ENCODE measurements at places on chromosomes 11 and 22.

GRCh38 chr22:33650244-33650643, 270.0 kb downstream of the LARGE1 start:
- peak; percentile 37 for DNase-seq

DNA sequence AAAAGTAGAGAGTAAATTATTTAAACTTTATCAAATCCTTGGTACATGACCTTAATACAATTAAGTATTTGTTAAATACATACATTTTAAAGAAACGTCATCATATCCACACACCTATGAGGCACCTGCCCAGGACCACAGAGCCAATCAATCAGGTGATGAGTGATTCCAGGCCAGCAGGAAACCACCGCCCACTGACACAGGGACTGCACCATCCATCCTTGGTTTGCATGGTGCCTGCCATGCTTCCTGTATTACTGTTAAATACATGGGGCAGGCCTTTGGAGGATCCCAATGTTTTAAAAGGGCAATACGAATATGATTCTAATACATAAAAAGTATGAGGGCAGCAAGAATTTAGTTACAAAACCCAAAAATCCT, 7.0 kb upstream of the TBC1D10A start:
- DNase-seq = no peak

GRCh38 chr22:43253839-43254238, 66.9 kb upstream of the TTLL12 start:
- no peak for DNase-seq

DNA sequence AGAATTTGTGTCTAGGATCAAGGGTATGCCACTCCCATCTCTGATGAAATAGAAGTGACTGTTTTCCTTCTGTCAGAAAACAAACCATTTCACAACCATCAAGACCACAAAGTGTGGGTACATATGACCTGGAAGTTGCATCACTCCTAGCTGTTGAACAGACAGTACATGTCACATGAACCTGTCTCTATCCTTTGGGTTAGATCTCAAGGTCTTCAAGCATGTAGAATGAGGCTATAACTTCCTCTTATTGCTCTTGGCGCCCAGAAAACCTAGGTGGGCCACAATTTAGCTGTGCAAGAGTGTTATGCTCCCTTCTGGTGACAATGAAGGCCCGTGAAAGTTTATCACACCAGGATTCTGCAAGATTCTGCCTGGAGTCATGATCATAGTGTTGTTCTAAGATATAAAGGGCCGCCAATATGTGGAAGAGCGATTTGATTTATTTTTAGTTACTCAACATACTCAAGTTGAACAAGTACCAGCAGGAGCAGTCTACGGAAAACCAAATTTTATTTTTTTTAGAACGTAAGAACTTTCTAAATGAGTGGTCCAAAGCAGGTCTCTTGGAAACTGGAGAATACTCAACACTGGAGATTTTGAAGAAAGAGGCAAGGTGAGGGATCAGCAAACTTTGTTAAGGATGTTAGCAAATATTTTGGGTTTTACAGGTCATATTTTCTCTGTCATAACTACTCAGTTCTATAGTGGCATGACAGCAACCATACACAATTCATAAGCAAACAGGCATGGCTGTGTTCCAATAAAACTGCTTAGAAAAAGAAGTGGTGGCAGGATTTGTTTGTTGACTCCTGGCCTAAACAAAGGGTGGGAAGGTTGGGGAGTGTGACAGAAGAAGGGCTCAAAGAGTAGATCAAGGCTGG, 101.8 kb downstream of the USP35 start:
- DNase-seq = peak; percentile 58

DNA sequence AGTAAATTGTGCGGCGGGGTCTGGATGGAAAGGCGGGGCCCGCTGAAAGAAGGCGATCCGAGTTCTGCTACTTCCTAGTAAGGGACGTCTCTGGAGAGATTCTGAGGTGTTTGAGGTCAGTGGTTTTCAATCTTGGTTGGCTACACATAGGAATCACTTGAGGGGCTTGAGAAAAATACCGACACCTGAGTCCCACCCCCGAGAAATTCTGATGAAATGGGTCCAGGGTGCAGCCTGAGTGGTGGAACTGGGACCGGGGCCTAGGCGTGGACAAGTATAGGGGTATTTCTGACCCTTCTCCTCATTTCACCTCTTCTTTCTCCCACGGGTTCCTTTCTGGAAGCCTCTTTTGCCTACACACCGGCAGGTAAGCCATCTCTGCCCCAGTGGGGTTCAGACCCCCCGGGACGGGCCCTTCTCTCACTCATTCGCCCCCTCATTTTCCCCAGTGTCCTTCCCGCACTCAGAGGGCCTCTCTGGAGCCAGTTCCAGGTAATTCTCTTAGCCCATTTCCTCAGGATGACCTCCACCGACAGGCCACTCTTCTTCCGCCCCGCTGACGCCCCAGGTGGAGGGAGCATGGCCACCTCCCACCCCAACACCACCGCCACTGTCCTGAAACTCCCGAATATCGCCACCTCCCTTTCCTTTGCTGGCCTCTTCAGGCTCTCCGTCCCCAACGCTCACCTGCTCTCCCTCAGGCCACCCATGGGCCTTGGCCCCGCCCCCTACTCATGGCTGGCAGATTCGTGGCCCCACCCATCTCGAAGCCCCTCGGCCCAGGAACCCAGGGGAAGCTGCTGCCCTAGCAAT, 11.8 kb downstream of the ROBO3 start:
- DNase-seq = no peak

DNA sequence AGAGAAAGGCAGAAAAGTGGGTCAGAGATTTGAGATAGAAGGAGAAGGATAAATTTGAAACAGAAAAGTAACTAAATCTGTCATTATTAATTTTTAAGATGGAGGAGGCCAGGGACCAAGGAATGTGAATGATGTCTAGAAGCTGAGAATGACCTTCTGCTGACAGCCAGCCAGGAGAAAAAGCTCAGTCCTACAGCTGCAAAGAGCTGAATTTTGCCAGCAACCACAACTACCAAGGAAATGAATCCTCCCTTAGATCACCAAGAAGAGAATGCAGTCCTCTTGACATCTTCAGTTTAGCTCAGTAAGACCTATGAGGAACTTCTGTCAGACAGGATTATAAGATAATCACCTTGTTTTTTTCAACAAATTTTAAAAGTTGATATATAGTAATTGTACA, 538.2 kb downstream of the LRRC4C start:
- no peak for DNase-seq

GRCh38 chr11:46528445-46529094, 65.3 kb downstream of the AMBRA1 start:
- no peak for DNase-seq

DNA sequence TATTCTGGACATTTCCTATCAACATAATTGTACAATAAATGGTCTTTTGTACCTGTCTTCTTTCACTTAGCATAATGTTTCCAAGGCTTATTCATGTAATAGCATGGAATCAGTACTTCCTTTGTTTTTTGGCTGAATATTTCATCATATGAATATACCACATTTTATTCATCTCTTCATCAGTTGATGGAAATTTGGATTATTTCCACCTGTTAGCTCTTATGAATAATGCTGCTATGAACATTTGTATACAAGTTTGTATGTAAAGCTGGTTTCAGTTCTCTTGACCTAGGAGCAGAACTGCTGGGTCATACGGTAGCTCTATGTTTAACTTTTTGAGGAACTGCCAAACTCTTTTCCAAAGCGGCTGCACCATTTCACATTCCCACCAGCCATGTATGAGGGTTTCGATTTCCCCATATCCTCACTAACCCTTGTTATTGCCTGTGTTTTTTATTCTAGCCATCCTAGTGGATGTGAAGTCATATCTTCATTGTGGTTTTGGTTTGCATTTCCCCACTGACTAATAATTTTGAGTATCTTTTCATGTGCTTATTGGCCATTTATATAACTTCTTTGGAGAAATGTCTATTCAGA, 20.9 kb downstream of the EXT2 start:
- no peak for DNase-seq

- DNase-seq = no peak
Observed at GRCh38 chr11:86115542-86116385, 46.9 kb upstream of the PICALM start.

DNA sequence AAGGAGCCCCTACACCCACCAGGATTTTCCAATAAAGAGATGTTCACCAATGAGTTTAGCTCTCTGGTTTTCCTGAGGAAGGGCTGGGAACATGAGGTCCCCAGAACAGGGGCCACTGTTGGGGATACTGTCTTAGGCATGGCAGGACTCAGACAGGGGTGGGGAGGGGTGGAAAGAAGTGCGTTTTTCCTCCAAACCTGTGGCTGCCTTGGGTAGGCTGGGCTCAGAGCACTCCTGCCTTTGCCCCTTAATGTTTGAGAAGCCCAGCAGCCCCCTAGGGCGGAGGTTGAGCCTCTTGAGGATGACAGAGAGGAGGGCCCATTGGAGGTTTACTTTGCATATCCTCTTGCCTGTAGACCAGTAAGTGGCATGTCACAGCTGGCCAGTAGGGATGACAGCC, 10.6 kb downstream of the MTFP1 start:
- DNase-seq = no peak

DNA sequence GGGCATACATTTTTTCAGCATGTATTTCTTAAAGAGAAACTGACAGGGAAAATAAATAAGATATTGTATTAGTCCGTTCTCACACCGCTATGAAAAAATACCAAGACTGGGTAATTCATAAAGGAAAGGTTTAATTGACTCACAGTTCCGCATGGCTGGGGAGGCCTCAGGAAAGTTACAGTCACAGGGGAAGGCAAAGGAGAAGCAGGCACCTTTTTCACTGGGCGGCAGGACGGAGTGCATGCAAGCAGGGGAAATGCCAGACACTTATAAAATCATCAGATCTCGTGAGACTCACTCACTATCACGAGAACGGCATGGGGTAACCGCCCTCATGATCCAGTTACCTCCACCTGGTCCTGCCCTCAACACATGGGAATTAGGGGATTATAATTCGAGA, 44.2 kb downstream of the PPFIA1 start:
- no peak for DNase-seq

GRCh38 chr11:65946655-65947054, 1.4 kb downstream of the TSGA10IP start:
- no peak for DNase-seq

- no peak for DNase-seq
Observed at GRCh38 chr11:29495676-29496075, 521.2 kb downstream of the KCNA4 start.

- DNase-seq = no peak
Observed at GRCh38 chr11:10322830-10323792, 18.2 kb downstream of the ADM start.

DNA sequence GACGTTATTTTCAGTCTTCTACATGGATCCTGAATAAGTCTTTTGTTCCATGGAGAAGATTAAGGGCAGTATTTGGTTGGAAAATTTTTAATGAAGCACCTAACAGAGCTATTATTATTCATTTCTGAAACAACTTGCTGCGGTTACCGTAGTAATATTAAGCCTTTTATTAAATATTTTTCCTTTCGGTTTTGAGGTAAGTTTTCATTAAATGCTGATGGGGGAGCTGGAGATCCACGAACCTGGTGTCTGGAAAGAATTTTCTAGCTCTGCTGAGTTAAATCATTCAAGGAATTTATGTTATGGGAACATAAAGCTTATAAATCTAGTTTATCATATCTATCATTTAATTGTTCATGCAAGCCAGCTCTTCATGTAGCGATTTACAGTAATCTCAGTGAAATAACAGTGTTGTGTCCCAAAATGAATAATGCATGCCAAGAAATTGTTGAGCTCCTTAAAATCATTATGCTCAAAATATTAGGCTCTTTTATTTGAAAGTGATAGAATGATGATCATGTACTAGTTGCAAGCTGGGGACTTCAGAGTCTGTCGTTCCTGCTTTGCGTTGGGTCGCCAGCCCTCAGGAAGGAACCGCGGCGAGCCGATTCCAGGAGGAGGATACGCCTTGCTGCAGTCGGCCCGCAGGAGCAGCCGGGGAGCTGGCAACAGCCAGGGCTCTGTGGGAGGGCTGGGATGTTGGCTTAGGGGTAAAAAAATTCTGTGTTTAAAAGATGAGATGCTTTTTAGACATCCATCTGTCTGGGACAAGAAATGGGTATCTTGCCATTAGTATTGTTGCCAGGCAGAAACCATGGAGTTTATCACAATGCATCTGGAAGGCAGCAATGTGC, 83.1 kb downstream of the TBC1D22A start:
- DNase-seq = peak; percentile 60

DNA sequence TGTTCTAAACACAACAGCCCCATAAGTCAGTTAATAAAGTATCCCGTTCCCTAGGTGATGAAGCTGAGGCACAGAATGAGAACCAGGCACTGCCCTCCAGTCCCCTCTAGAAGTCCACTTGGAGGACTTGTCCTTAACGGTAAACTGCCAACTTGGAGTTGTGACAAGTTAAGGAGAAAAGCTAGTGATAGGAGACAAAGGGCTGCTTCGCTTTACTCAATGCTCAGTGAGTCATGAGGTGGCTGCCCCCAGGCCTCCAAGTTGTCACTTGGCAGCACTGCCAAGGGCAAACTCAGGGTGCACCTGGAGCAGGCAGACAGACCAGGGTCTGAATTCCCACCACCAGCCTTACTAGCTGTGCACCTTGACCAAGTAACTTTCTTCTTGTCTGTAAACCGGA, 13.5 kb downstream of the SLC43A1 start:
- DNase-seq = no peak

DNA sequence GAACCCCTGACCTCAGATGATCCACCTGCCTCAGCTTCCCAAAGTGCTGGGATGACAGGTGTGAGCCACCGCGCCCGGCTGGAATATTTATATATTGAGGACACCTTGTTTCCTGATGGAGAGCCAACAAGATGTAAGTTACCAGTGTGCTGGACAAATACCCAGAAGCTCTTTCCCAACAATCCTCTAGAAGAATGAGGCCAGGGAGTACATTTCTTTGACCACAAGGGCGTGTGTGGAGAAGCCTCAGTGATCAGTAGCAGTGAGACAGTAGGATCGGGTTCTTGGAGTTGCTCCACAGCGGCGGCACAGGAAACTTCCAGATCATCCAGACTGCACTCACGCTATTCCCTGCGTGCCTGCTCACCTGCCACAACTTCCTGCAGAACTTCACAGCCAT, 10.3 kb upstream of the POLA2 start:
- no peak for DNase-seq

GRCh38 chr11:6992457-6993417, 27.4 kb downstream of the ZNF214 start:
- no peak for DNase-seq

GRCh38 chr11:36162006-36162882, 127.0 kb downstream of the COMMD9 start:
- no peak for DNase-seq

GRCh38 chr11:111819829-111820237, 51.5 kb downstream of the ALG9 start:
- DNase-seq = no peak

GRCh38 chr22:48908547-48908946, 919.1 kb downstream of the BRD1 start:
- DNase-seq = no peak

DNA sequence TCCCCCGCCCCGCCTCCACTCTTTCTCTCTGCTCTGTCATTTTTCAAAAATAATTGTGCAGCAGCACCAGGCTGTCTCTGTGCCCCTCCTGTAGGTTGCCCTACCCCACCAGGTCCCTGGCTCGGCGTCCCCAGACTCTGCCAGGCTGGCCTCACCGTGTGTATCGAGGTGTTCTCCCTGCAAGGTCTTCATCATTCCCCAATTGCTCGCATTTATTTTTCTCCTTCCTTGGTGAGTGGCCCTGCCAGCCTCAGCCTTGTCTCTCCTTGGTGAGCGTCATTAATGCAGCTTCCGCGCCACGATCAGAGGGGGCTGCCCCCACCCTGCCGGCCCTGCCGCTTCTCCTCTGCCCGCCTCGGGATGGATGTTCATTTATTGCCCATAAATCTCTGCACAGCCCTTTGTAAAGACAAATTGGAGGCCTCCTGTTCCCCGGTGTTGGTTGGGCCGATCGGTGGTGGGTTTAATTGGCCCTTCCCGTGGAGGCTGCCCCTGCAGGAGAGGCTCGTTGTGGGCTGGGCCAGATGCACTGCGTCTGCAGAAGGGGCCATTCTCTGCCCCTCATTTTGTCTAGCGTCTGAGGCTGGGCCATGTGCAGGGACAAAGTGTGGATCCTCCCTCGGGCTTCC, 33.2 kb downstream of the RTN4R start:
- no peak for DNase-seq
